Regular cardiac myocyte (primary cell): ENCODE measurements at places on chromosomes 13 and 19. TPM values are rescaled to one million over a fixed set of nuclear protein-coding genes. Genes with fewer than 3 reads are reported as not detected.

The NLRP4 gene
- not detected in 2 replicates for total RNA-seq

The NCAN gene
- under 0.01 TPM in 1 of 2 replicates, not detected in the other for total RNA-seq

The STARD13 gene
- total RNA-seq, result 22.3 and 37.2 TPM in 2 replicates

The NDUFA11 gene
- 348 and 403 TPM in 2 replicates for total RNA-seq

The PODNL1 gene
- 0.58 and 0.85 TPM in 2 replicates for total RNA-seq

The PROZ gene
- total RNA-seq, result not detected in 2 replicates

The ADPRHL1 gene
- total RNA-seq, result 0.56 and 0.58 TPM in 2 replicates

The PSG11 gene
- total RNA-seq, result under 0.01 TPM in 1 of 2 replicates, not detected in the other

The GRK1 gene
- 0.85 TPM in 1 of 2 replicates, not detected in the other for total RNA-seq

The ZNF283 gene
- total RNA-seq, result 10.0 and 14.1 TPM in 2 replicates

The HCST gene
- 0.38 and 0.56 TPM in 2 replicates for total RNA-seq

The KCNC3 gene
- total RNA-seq, result under 0.01 and 0.28 TPM in 2 replicates

The RASIP1 gene
- 0.58 and 0.85 TPM in 2 replicates for total RNA-seq

The ZNF256 gene
- total RNA-seq, result 3.7 and 4.4 TPM in 2 replicates

The ZNF43 gene
- 4.8 and 5.6 TPM in 2 replicates for total RNA-seq

The ZNF560 gene
- 2.7 and 3.4 TPM in 2 replicates for total RNA-seq

The SPACA4 gene
- not detected in 2 replicates for total RNA-seq
